ENCODE measurements at places on chromosomes 12 and 14.

GRCh38 chr14:42011221-42011620 is 404.5 kb downstream of the LRFN5 start:
- H3K4me1 ChIP-seq = no peaks in the 10 kb centered on the region
- no peaks in the 10 kb centered on the region for H3K36me3 ChIP-seq
- H3K27ac ChIP-seq = no peak overlapping the region
- H3K27me3 ChIP-seq = no peaks in the 10 kb centered on the region

- H3K27ac ChIP-seq = no peak overlapping the region
- no peak overlapping the region for H3K4me3 ChIP-seq
- peaks cover 15% of the 10 kb centered on the region for H3K4me1 ChIP-seq
- H3K27me3 ChIP-seq = no peaks in the 10 kb centered on the region
- DNase-seq = no peak
Measured at GRCh38 chr12:12810553-12811021, 2.6 kb upstream of the DDX47 start.

DNA sequence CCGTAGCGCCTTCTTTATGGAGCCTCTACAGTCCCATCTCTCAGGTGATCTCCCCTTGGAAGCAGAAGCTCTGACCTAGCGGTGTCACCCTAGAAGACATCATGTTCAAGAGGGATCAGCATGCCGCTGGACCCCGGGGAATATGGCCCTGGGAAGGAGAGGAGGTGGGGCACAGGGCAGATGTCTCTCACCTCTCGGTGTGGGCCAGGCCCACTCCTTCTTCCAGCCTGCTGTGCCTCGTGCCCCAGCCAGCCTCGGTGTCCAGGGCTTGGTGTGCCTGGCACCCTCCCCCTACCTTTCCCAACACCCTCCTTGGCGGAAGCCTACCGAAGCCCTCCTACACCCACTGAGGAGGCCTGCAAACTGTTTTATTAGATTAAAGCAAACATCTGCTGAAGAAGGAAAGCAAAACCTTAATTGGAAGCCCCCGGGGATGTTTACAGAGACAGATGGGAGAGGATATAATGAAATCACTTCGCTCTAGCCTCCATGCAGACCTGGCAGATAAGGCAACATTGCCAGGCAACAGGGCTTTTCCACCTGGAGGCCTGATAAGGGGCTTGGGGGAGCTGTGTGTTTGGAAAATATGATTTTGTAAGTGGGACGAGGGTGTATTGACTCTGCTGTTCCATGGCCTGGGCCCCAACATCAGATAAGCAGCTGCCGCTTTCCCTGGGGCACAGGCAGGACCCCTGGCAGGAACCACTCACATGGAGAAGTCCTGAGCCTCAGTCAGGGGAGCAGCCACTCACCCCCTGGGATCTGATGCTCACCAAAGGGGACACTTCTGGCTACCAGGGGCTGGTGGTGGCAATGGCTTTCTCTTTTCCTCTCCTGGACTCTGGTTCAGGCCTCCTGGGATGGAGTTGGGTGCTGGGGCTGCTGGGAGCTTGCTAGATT is 5.7 kb upstream of the CHGA start:
- DNase-seq = no peak
- no peaks in the 10 kb centered on the region for H3K36me3 ChIP-seq
- no peaks in the 10 kb centered on the region for H3K27me3 ChIP-seq

DNA sequence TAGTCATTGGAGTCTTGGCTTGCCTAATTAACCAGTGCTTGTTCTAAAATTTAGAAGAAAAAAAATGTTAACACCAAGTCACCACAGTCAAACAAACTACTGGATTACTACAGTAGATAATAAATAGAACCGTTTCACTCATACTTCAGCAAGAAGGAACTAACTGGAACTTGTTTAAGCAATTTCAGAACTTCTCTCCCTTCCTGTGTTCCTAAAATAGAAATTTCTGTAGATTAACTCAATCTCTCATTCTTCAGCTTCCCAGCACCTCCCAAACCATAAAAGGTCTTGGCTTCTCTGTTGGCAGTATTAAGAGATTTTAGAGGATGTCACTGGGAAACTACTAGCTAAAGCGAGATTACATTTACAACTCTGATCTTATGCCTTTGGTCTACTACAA is 18.6 kb downstream of the GNS start:
- H3K4me3 ChIP-seq = no peak overlapping the region
- DNase-seq = no peak
- H3K27me3 ChIP-seq = no peaks in the 10 kb centered on the region
- no peak overlapping the region for H3K27ac ChIP-seq
